Esophagus squamous epithelium (tissue), 5 donors: ENCODE measurements at places on chromosomes 11 and 22.

- DNase-seq, result no peak
These were observed 112.5 kb upstream of the CLPB start for GRCh38 chr11:72546866-72547265.

- no peak for DNase-seq
These were observed 78.2 kb downstream of the KCNC1 start for GRCh38 chr11:17812865-17813187.

DNA sequence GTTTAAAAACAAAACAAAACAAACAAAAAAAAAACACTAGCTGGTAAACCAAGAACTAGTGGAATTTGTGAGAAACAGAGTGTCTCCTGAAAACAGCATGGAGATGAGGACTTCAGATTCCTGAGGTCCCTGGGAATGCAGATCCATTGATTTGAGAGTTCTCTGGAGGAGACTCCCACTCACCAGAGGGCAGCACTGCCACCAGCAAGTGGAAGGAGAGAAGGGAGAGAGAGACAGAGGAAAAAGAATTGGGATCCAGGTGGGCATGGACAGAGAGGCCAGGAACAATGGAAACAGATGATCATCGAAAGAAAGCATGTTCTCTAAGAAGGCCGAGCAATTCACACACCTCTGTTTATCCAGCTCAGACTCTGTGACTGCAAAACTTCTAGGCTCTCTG lies 31.8 kb downstream of the ETS1 start:
- no peak for DNase-seq

GRCh38 chr11:116929414-116930090 lies 92.1 kb upstream of the APOA1 start:
- DNase-seq, result no peak
